ENCODE measurements at places on chromosomes 5 and 9. TPM values are rescaled to one million over a fixed set of nuclear protein-coding genes. Genes with fewer than 3 reads are reported as not detected.

DNA sequence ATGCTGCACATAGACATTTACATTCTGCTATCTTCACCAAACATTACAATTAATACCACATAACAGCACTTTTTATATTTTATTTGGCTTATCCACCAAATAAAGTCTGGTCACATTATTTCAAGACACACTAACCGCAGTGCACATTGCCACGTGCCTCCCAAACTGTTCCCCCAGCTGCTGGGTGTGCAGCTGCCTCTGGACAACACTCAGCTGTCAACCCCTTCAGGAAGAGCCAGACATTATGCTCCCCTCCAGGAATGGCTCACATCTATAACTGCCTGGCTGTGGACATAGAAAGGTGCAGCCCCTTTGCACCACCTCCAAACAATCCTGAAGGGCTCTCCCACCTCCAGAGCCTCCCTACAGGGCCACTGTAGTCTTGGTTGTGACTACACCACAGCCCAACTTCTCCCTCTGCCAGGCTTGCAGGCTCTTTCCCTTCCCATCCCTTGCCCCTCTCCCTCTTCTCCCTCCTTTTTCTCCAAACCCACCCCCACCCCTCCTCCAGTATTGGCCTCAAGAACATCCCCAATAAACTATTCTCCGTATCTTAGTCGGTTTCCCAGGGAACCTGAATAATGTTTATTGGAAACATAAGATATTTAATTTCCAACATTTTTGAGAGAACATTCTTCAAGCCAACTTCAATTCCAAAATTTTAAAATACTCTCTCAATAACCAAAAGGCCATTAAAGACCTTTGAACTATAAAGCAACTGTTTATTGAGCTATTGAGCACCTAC is 372.3 kb downstream of the CTNND2 start:
- no peaks in the 10 kb centered on the region for H3K4me1 ChIP-seq
- no peak for DNase-seq
- H3K27me3 ChIP-seq: no peaks in the 10 kb centered on the region
- H3K36me3 ChIP-seq: no peaks in the 10 kb centered on the region

- no peak overlapping the region for H3K4me3 ChIP-seq
- no peaks in the 10 kb centered on the region for H3K27me3 ChIP-seq
- no peak for DNase-seq
- H3K4me1 ChIP-seq: no peaks in the 10 kb centered on the region
- H3K27ac ChIP-seq: no peak overlapping the region
Observed at GRCh38 chr5:79535477-79536192, 21.7 kb upstream of the HOMER1 start.

The C1QTNF3 gene
- total RNA-seq: 7.1 TPM

The PIP5K1B gene
- total RNA-seq: 2.9 TPM

DNA sequence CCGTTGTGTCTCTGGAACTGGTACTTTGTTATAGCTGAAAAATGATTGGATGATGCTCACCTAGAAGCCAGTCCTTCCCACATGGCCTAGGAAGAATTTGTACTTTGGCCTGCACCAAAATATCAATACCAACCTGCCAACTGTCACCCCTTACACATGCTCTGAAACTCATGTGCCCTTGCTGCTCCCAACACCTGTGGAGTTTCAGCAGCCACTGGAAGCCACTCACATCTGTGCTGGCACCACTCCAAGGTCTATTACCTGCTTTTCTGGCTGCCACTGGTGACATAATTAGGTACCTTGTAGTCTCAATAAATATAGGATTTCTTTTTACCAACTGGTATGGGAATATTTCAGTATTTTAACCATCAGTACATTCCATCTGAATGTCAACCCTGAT is 363.6 kb downstream of the SH3GL2 start:
- H3K27ac ChIP-seq: no peak overlapping the region
- H3K4me3 ChIP-seq: no peak overlapping the region
- no peak for DNase-seq
- no peaks in the 10 kb centered on the region for H3K4me1 ChIP-seq

DNA sequence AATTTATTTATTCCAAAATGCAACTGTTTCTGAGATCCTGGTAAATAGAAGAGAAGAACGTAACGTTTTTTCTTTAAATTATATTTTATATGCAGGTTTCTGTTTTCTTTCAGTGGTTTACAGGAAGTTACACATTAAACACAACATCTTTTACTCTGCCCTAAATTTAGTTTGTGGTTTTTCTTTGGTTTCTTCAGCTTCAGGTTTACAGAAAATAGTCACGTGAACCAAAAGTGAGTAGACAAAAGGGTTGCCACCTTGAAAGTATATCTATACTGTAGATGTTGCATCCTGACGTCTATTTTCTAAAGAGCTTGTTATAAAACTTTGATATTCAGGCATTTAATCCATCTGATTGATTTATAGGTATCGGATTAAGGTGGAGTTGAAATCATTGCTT is 1236.6 kb downstream of the MAT2B start:
- no peaks in the 10 kb centered on the region for H3K36me3 ChIP-seq
- no peaks in the 10 kb centered on the region for H3K4me1 ChIP-seq
- H3K4me3 ChIP-seq: no peak overlapping the region

DNA sequence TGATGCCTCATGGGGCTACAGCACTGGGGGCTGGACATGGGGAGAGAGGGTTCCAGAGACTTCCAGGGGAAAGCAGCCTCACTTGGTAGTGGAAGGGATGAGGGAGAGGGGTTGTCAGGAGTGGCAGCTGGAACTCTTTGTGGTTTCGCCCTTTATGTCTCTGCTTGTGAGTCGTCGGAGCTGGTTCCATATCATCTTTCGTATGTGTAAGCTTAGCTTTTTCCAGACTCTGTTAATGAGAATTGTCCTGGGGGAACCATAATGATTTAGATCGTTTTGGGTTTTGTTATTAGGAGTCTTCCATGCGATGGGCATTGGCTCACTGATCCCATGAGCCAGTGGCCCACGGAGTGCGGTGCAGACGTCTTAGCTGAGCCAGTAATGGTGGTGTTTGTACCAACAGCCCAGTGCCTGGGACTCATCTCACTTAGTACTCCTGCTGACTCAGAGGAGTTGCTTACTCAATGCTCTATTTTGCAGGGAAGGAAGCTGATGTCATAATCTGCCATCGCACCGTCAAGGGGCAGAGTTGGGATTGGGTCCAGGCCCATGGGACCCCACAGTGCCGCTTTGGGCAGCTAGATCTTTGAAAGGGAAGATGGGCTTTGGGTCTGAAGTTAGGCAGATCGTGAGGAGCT is 48.5 kb downstream of the NEK6 start:
- H3K36me3 ChIP-seq: no peaks in the 10 kb centered on the region
- H3K4me1 ChIP-seq: no peaks in the 10 kb centered on the region
- no peak overlapping the region for H3K27ac ChIP-seq
- no peak overlapping the region for H3K4me3 ChIP-seq
- DNase-seq: no peak
- H3K27me3 ChIP-seq: no peaks in the 10 kb centered on the region

GRCh38 chr9:127330501-127330900 is 65.9 kb downstream of the GARNL3 start:
- H3K4me3 ChIP-seq: no peak overlapping the region
- H3K27ac ChIP-seq: no peak overlapping the region
- no peaks in the 10 kb centered on the region for H3K36me3 ChIP-seq

DNA sequence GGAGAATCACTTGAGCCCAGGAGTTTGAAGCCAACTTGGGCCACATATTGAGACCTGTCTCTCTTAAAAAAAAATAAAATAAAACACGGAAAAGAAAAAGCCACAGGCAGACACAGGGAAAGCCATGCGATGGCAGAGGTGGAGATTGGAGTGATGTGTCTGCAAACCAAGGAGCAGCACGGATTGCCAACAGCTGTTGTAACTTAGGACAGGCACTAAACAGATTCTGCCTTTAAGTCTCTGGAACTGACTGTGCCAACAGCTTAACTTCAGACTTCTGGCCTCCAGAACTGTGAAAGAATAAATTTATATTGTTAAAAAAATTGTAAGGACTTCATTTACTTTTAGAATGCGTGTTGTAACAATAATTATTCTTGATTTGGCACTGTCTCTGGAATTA is 318.5 kb upstream of the CHD1 start:
- no peaks in the 10 kb centered on the region for H3K27me3 ChIP-seq
- H3K36me3 ChIP-seq: no peaks in the 10 kb centered on the region
- no peak overlapping the region for H3K27ac ChIP-seq
- no peak overlapping the region for H3K4me3 ChIP-seq
- no peaks in the 10 kb centered on the region for H3K4me1 ChIP-seq

DNA sequence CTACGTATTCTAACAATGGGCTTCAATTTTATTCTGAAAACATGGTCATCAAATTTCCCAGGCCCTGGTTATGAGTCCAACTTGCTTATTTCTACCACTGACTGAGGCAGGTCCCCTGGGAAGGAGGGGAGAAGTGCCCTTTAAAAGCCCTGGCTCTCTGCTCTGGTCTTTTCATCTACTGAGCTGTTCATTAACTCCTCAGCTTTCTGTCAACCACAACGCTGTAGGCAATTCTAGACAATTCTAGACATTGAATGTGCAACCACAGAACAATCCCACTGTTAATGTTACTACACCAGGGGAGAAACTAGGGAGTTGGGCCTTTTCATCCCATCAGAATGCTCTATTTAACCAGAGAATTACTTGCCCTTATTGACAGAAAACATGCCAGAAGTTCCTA is 10.0 kb downstream of the MOCS2 start:
- DNase-seq: no peak
- H3K36me3 ChIP-seq: peaks cover 57% of the 10 kb centered on the region
- H3K4me1 ChIP-seq: no peaks in the 10 kb centered on the region
- no peak overlapping the region for H3K27ac ChIP-seq
- H3K4me3 ChIP-seq: no peak overlapping the region
- no peaks in the 10 kb centered on the region for H3K27me3 ChIP-seq

DNA sequence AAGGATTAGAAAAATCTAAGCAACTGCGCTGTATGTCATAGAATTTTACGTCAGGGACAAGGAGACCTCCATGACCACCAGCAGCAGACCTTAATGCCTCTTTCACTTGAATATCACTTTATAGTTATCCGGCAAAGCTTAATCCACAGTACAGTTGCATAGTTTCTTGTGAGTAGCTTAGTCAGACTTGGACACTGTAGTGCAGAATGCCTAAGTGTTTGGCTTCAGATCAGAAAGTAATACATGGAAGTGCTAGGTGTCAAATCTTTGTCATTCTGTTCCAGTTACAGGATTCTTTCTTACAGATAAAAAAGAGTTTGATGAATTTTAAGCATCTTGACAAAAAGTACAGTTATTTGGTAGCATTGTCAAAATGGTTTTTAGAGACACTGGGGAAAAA is 239.9 kb upstream of the PAPPA start:
- no peaks in the 10 kb centered on the region for H3K36me3 ChIP-seq
- H3K27me3 ChIP-seq: no peaks in the 10 kb centered on the region
- H3K27ac ChIP-seq: no peak overlapping the region
- no peaks in the 10 kb centered on the region for H3K4me1 ChIP-seq
- DNase-seq: no peak

The EPB41L4A gene
- total RNA-seq: 27.5 TPM

GRCh38 chr5:174454464-174454863 is 269.9 kb upstream of the MSX2 start:
- H3K4me1 ChIP-seq: no peaks in the 10 kb centered on the region
- H3K4me3 ChIP-seq: no peak overlapping the region
- H3K27ac ChIP-seq: no peak overlapping the region

DNA sequence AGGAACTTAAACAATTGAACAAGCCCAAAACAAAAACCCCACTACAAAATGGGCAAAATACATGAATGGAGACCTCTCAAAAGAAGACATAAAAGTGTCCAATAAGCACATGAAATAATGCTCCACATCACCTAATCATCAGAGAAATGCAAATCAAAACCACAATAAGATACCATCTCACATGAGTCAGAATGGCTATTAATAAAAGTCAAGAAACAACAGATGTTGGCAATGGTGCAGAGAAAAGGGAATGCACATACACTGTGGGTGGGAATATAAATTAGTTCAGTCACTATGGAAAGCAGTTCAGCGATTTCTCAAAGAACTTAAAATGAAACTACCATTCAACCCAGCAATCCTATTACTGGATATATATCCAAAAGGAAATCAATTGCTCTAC is 337.4 kb upstream of the GRIA1 start:
- no peaks in the 10 kb centered on the region for H3K4me1 ChIP-seq
- no peak overlapping the region for H3K27ac ChIP-seq
- no peaks in the 10 kb centered on the region for H3K27me3 ChIP-seq
- no peak for DNase-seq
- H3K36me3 ChIP-seq: no peaks in the 10 kb centered on the region

The NDOR1 gene
- 12.0 TPM for total RNA-seq

The SPATA31A3 gene
- not detected for total RNA-seq

DNA sequence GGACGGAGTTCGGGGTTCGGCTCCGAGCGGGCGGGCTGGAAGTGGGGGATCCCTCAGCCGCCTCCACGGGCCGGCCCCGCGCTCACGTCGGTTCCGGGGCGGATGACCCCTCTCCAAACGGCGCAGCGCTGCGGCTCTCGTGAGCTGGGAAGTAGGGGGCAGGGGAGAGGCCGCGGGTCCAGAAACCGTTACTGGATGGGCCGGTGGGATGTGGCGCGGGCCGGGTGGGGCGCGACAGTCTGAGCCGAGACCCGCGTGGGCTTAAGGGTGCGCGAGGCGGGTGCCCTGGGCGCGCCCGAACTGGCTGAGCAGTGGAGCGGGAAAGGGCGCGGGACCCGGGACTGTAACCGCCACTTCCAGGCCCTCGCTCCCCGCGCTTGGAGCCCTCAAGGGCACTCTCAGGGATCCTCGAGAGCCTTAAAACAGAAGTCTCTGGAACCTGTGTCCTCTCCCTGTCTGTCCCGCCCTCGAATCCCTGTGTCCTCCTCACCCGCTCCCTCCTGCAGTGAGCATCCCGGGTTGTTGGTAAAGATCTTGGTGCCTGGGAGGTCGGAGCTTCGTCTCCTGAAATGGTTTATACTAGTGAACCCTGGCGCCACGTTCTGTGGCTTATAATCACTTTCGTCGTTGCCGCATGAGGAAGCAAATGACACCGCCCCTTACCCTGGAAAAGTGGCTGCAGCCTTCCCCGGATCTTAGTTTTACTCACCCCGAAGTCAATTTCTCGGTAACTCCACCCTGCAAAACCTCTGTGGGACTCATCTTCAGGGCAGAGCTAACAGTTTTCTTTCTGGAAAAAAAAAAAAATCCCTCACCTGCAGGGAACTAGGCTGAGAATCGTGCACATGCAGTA is 571 bp upstream of the MARCHF11 start:
- no peak overlapping the region for H3K27ac ChIP-seq
- no peaks in the 10 kb centered on the region for H3K36me3 ChIP-seq
- DNase-seq: no peak

The ZNF454 gene
- 3.4 TPM for total RNA-seq

Measured in vagina (tissue), 2 donors.